ENCODE measurements at places on chromosomes 7 and 10.

DNA sequence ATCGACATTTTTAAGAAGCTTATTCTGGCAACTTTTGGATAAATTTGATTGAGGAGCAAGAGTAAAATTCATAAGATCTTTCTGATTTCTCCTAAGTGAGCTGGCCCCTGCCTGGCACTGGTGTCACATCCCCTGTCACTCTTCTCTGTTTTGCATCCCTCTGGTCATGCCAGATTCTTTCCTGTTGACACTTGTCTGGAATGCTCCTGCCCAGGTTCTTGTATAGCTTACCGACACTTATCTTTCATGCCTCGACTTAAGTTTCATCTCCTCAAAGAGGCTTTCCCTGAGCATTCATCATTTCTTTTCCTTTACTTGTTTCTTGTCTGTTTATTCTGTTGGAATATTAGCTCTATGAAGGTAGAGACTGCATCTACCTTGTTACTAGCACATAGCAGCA lies 22.2 kb upstream of the AASS start:
- no peak for DNase-seq

DNA sequence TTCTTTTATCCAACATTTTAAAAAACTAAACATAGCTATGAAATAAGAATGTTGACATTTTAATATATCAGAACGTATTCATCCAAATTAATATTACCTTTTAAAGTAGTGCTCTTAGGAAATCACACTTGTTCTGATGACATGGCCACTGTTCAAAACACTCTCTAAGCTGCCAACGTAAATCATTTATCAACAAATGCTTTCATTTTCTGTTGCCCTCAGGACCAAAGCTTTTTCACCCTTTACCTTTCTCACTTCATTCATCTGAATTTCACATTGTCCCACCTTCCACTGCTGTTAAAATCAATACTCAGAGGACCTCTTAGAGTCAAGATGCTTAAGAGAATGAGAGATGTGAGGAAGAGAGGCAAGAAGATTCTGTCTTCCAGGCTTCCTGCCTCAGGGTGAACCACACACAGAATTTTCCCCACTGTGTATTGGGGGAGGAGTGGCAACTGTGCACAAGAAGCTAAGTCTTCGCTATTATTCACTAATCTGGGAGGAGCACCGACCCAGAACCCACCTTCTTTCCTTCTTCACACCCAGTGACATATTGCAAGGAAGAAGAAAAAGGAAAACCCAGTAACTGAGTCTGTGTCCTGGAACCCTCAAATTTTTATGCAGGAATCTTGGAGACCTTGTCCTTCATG lies 21.0 kb downstream of the HIBADH start:
- no peak for DNase-seq

GRCh38 chr7:16433568-16434122 lies 12.3 kb upstream of the CRPPA start:
- DNase-seq = no peak

DNA sequence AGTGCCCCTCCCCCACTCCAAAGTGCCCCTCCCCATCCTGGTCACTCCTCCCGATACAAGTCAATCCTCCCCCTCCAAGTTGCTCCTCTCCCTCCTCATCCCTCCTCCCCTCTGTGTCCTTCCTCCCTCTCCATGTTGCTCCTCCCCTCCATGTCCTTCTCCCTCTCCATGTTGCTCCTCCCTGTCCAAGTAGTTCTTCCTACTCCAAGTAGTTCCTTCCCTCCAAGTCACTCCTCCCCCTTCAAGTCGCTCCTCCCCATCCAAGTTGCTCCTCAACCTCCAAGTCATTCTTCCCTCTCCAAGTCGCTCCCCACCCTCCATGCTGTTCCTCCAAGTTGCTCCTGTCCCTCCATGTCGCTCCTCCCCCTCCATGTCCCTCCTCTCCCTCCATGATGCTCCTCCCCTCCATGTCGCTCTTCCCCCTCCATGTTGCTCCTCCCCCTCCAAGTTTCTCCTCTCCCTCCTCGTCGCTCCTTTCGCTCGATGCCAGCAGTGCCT lies 8.6 kb upstream of the WBP1L start:
- DNase-seq = no peak

DNA sequence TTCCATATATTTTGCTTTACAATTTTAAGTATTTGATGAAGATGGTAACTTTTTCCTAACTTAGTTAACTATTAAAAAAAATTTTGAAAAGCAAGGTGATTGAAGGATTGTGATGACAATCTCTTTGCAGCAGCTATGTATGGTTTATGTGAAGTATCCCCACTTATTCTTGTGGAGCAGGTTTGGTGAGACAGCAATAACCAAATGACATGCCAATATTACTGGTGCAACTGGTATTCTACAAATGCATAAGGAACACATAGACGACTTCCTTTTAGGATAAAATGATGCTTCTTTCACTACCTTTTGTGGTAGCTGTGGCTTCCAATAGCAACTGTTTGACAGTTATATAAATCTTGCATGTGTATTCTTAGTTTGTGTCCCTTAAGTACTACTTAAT lies 465.3 kb downstream of the PLXDC2 start:
- DNase-seq = no peak

GRCh38 chr7:104921596-104921995 lies 92.4 kb upstream of the KMT2E start:
- no peak for DNase-seq

DNA sequence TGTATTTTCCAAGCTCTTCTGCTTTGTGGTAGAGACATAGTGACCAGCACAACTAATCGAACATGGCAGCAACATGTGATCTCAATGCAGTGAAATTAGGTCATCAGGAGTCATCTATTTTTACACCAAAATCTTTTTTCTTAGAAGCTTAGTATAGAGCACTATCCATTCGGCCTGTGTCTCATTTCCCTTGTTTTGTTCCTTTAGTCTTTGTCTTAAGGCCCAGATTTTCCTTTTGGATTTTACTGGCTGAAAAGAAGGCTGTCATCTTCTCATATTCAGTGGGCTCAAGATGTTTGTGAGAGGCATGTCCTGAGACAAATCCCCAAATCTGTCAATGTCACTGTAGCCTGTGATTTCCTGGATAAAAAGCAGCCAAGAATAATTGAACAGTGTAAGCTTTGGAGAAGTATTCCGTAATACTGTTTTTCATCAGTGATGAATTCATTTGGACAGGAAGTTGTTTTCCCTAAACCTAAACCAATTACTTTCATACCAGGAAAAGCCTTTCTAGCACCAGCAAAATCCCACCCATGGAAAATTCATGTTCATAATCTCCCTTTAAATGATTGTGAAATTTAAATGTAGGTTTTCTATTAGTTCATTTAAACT lies 55.2 kb downstream of the MAGI2 start:
- DNase-seq = no peak

GRCh38 chr10:78470267-78471103 lies 436.8 kb downstream of the RPS24 start:
- no peak for DNase-seq
